Cerebellar cortex (tissue), 1 donor: ENCODE measurements at places on chromosomes 4 and X.
A peak's percentile ranks its signal among the peaks of the same experiment; 100 is the strongest.

- DNase-seq: peak; percentile 8
These were observed 1.6 kb downstream of the PI4K2B start for GRCh38 chr4:25235401-25235800.

GRCh38 chr4:53714236-53715140 is 123.2 kb upstream of the LNX1 start:
- DNase-seq: no peak

DNA sequence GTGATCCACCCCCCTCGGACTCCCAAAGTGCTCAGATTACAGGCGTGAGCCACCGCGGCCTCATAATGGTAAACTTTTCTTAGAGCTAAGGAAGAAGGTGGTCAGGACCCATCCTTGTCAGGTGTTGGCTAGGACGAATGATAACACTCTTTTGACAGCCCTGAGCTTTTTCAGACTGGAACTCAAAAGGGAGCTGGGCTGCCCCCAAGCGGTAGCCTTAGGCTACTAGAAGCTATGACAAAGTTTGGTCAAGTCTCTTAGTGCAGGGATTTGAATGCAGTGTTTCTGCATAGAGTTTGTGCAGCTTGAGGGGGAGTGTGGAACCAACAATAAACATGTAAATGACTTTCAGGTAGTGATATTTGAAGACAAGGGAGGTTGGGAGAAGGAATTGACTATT is 11.8 kb upstream of the HSD17B10 start:
- peak; percentile 45 for DNase-seq

- no peak for DNase-seq
These were observed 1.1 kb downstream of the EMD start for GRCh38 chrX:154380153-154380552.

DNA sequence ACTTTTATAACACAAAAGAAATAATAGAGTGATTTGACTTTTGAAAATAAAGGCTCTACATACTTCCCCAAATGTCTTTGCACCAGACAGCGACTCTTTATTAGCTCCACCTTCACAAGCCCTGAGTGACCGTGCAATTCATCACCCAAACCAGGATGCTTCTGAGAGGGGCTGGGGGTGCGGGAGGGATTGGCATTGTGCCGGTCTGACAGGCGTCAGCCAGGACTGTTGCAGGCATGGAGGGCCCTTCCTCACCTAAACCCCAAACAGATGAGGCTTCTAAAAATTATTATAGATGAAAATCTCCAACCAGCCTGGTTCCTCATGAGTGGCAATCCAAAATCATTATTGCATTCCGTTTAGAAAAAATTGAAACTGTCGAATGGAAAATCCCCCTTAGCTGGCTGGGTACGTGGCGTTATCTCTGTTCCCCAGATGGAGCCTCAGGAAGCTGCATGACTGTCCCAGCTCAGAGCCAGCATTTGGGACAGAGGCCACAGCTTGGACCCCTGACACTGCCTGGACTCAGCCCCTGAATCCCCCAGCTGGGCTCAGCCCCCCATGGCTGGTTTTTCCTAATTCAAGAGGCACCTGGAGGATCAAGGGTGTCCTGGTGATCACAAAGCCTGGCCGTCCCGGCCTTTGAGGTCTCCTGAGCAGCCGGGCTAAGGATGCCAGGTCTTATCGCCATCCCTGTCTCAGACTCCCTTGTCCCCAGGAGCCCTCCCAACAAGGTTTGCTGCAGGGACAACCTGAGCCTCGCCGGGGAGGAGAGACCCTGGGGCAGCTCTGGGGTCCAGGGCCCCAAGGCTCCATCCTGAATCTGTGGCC is 60.4 kb downstream of the SORCS2 start:
- no peak for DNase-seq

DNA sequence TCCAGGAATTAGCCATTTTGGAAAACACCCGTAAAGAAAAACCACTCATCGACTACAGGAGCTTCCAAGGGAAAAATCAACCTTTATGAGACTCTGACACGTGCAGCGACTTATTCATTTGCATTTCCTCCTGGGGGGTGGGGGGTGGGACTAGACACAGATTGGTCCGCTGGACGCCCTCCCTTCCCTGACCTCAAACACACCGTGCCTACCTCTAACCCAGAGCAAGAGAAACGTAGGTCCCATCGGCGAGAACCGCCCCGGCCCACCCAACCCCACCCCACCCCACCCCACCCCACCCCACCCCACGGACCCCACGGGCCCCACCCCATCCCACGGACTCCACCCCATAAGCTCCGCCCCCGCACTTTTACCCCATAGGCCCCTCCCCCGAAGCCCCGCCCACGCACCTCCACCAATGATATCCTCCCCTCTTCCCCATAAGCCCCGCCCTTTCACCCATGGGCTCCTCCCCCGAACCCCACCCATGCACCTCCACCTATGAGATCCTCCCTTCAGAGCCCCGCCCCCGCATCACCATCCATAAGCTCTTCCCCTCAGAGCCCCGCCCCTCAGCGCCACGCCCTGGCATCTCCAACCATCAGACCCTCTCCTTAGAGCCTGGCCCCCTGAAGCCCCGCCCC is 1.1 kb downstream of the GTPBP6 start:
- no peak for DNase-seq

DNA sequence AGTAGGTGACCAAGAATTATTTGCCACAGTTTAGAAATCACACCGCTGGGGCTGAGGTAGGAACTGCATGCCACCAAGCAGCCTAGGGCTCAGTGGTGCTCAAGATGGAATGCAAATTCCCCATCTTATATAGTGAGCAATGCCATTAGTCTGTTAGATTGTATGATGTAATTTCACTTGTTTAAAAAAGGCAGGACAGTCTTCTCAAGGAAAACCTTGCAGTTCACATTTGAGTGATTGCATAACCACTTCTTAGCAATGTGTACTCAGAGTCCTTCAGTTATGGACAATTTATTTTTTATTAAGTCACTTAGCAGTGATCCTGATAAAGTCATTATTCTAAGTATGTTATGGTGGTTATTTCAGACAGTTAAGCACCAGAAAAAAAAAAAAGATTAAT is 142.9 kb upstream of the SFRP2 start:
- no peak for DNase-seq
